Esophagus mucosa (tissue), 1 donor: ENCODE measurements at places on chromosomes 4 and X.

DNA sequence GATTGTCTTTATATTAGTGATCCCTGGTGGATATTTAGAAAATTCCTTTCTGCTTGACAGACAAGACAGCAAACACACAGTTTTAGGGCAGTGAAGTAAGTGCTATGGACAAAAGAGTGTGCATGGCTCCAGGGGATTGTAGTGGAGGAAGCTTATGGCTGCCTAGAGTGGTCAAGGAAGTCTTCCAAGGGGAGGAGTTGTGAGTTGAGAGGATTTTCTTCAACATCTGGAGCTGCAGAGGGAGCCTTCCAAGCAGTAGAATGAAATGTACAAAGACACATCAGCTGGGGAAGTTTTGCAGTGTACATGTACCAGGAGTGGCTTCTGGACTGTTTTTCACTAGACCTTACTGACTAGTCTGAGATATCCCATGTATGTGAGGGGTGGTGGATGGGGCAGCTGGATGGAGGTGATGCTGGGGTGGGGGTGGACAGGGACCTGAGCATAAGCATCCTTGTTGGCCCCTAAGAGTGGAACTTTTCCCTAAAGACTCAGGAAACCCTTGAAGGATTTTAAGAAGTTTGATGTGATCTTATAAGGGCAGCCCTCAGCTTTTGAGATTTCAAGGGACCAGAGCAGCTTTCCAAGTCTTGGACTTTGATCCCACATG is 160.5 kb upstream of the TAPT1 start:
- no peak for ATAC-seq

DNA sequence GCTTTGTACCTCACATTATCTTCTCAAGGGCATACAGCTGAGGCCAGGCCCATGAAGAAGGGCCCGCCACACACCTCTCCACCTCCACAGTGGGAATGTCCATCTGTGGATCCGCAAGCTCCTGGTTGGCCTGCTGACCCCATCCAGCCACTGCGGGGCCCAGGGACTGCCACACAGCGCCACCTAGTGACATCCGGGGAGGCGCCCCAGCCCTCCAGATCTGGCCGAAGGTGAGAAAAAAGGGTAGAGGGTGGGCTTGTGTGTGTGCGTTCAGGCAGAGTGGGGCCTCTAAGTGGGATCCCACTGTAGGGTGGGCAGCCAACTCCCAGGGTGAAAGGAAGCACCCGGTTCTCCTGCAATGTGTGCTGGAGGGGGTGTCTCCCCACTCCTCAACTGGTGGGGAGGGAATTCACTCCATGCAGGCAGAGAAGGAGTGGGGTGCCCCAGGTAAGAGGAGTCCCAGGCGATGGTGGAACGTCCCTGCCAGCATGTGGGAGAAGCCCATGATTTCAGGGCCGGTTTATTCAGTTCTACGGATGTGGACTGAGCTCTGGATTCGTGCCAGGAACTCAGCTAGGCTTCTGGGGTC is 117.3 kb downstream of the ENPP6 start:
- peak; percentile 63 for ATAC-seq

DNA sequence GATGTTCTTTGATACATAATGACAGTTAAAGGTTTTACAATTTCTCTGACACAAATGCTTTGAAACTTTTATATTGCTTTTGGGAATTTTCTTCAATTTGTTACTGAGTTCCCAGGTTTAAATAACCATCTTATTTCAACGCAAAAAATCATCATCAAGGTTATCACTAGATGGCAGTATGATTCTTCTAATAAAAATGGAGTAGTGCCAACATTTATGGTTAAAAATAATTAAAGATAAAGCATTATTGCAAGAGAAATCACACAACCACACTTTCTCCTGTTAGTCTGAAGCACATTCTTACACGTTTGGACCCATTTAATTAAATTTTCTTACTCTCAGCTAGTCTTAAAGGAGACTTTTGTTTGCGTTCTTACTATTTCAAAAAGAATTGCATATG is 611.3 kb upstream of the CPXCR1 start:
- no peak for ATAC-seq

DNA sequence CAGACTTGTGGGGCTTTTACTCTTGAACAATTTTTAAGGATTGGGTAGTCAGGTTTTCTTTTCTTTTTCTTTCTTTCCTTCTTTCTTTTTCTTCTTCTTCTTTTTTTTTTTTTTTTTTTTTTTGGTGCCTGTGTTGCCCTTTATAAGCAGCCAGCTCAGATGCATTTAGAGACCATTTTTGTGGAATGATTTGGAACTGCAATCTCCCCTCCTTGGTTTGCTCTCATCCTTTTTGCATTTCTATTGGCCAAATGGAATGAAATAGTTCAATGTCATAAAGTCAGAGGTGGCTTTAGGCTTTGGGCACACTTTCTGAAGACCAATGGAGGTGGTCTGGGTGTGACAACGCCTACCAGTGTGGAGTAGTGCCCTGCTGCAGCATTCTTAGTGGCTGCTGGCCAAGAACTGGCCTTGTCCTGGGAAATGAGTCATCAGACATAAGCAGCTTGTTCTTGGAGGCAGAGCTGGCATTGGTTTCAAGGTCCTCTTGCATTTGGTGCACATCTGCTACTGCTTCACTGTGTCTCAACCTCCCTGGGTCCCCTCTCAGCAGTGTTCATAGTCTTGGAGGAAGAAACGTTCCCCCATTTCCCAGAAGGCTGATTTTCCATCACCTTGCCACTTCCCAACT is 84.5 kb downstream of the CT47B1 start:
- peak; percentile 42 for ATAC-seq

DNA sequence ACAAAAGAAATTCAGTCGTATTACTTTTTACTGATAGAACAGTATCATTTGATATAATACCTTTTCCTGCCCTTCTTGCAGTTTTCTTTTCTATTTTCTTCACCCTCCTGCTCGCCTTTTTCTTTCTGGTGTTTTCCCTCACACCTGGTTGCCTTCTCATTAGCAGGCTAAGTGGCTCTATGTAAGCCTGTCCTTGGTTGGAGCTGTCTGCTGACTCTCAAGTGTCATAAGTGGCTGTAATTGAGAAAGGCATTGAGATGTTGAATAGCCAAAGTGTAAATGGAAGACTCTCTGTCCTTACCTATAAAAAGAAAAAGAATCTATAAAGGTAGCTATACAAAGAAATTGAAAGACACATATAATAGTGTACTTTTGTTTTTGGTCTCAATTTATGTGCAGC is 180.7 kb downstream of the ADGRL3 start:
- ATAC-seq = no peak

GRCh38 chr4:10063544-10064300 is 42.4 kb upstream of the SLC2A9 start:
- peak; percentile 92 for ATAC-seq

- ATAC-seq = no peak
These were observed 47.1 kb upstream of the SORBS2 start for GRCh38 chr4:185859111-185859510.

GRCh38 chr4:149980941-149981340 is 97.3 kb upstream of the DCLK2 start:
- peak; percentile 61 for ATAC-seq

DNA sequence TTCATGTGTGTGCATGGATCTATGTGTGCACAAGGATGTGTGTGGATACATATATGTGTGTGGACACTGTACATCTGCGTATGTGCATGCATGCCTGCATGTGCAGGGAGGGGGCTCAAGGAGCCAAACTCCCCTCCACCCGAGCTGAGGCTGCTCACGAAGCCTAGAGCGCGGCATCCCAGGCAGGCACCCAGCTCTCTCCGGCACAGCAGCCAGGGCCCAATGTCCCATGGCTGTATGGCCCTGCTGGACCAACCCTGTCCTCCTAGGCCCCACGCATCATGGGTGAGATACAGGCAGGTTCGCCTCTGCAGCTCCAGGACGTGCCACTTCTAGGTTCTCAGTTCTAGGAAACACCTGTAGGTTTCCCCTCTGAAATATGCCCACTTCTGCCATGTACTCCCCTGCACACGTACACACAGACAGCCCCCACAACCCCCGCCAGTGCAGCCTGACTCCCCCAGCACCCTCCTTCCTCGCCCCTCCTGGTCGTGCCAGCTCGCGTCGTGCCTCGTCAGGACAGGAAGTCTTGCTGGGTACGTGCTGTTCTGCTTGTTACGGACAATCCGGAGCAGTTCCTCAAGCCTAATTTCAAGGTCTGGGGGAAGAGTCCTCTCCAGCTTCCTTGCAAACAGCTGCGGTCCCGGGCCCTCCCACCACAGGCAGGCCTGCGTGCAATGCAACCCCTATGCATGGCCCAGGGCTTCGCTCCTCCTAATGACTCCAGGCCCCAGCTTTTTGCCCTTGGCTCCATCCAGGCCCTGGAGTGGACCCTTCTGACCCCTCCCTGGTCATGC is 3.2 kb upstream of the ADRA2C start:
- ATAC-seq = no peak

DNA sequence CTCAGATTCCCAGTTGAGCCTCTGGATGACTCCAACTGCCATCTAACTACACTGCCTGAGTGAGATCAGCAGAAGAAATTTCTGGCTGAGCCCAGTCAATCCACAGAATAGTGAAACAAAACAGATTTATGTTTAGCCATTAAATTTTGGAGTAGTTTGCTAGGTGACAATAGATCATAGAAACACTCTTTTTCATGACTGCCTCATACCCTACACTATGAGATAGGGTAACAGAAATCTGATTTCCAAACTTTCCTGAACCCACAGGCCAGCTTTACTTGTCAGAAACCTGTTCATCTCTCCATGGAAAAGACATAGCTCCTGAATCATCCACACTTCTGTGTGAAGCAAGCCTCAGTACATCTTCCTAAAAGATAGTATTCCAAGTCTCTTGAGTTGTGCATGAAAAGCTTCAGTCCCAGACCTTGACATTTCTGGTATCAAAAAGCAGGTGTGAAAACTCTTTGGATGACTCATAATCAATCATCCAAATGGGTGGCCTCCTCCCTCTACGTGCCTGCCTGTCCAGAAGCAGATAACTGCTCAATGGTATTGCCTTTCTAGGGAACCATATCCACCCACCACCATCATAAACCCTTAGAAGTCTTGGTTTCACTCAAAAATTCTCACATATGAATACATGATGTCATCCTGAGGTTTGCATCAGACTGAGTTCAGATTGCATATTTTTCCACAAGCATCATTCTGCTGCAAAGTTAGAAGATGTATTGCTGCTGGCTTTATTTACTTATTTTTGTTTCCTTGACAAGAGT is 47.5 kb upstream of the RAP2C start:
- ATAC-seq = no peak

- no peak for ATAC-seq
These were observed 103.8 kb upstream of the SORBS2 start for GRCh38 chr4:185915817-185916216.

DNA sequence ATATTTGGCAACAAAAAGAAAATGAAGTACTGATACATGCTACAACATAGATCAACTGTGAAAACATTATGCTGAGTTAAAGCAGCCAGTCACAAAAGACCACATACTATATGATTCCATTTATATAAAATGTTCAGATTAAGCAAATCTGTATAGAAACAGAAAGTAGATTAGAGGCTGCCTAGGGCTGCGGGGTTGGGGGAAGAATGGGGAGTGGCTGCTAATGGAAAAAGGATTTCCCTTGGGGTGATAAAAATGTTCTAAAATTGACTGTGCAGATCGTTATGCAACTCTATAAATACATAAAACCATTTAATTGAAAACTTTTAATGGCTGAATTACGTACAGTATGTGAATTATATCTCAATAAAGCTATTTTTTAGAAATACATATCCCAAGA is 46.8 kb downstream of the NEK1 start:
- ATAC-seq = no peak

GRCh38 chr4:94475794-94476193 is 24.1 kb downstream of the PDLIM5 start:
- ATAC-seq = no peak

DNA sequence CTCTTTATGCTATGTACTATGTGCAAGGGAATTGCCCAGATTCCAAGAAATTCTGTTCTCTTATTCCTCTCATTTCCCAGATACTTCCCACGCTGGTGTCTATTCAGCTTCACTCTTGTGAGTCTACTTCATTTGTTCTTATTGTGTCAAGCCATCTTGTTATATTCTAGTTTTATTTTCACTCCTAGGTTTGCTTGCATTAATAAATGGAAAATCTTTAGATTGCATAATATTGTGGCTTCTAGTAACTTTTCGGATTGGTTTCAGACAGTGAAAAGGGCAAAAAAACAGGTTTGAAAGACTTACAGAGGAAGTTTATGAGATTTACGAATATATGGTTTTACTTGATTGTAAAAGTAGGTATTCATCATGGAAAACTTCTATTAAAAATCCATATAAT is 128.4 kb downstream of the BTC start:
- no peak for ATAC-seq

- no peak for ATAC-seq
These were observed 568 bp downstream of the HTT start for GRCh38 chr4:3074846-3075651.
